ENCODE measurements at places on chromosomes 3 and 15.
A peak's percentile ranks its signal among the peaks of the same experiment; 100 is the strongest.

DNA sequence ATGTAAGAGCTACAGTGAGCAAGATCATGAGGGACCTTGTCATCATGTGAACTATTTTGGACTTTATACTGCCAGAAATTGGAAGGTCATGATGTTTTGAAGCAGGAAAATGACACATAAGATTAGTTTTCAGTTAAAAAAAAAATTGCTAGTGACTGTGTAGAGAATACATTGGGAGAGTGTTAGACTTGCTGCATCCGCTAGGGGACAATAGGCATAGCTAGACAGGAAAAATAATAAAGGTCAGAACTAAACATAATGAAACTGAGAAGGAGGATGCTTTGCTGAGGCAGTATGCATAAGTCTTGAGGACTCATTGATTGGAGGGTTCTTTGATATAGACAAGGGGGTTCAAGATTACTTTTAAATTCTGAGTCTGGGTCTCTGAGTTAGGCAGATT lies 275.8 kb upstream of the KCNH8 start:
- DNase-seq: no peak

GRCh38 chr3:188171682-188172467 lies 17.9 kb downstream of the LPP start:
- DNase-seq: no peak

DNA sequence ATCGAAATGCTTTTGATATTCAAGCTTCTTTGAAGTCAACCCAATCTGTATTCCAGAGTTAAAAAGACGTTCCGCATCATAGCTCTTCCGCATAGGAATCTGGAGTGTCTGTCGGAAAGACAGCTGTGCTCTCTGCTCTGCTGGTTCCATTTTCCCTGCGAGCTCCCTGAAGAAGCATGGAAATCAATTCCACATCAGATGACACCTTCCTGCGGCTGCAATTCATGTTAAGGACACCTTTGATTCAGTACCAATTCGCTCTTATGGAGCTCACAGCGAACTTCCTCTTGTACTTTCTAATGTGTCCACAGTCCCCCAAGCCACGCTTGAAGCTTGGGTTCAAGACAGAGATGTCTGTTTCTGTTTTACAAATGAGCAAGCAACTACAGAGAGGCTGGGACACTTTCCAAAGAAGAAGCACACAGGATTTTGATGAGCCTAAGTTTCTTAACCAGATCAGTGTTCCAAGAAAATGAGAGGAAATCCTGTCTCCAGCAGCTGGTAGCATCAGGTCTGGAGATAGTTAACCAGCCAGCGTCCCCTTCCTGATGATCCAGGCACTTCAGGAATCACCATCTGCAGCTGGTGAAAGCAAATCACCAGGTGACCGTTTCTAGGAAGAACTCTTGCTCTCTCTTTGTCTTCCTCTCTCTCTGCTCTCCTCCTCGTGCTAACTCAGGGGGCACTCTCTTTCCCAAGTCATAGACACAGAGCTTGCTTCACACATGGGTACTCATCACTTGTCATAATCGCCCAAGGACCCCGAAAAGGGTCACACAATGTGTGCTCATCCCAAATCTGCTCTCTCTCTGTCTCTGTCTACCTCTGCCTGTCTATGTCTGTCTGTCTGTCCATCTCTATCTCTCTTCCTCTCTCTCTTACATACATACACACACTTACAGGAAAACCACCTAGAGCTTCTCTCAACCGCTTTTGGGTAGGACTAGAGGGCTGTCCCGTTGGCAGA lies 281.8 kb downstream of the FAM43A start:
- no peak for DNase-seq

DNA sequence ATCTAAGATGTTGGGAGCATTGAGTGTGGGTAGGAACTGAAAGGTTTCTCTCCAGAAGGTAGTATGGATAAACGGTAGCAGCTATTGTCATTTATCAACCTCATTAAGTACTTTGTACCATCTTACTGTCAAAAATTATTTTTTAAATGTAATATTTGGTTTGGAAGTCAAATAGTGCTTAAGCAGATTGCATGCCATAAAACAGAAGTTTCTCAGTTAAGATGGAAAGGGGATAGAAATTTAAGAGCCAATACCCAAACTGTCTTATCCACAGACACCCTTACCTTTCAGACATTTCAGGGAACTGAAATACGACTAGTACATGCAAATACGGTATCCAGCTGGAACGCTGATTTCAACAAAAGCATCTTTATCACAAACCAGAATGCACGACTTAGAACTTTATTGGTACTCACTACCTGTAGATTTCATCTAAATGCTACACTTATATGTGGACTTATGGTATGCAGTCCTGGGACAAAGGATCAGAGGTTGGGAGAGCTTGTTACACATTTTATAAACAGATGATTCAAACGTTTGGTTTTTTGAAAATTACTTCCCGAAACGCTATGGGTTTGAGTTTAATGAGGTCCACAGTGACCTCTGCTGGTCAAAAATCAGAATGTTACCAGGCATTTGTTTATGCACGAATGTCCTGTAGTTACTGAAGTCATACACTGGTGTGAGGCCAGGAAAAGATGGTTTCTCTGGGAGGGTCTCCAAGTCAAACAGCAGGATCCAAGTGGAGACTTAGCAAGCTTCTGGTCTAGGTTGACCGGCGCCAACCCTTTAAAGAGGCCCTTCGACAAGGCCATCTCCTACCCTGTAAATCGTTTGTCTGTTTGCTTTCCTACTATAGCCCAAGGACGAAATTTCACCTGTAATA lies 45.7 kb upstream of the DUT start:
- DNase-seq: peak; percentile 84

DNA sequence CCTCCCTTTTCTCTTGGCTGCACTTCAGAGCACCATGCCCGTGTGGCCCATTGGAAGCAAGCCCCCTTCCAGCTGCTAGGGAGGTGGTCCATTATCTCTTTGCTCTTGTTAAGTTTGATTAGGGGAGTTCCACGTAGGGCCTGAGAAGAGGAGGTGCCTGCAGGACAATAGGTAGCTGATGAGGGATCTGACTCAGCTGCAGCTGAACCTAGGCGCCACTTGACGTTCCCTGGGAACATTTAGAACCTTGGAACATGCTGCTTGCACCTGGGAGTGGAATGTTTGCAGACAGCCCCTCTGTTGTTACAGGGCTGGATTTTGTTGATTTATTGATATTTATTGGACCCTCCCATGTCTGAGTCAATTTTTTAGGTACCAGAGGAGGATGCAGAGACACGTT lies 4.7 kb downstream of the SMAD3 start:
- DNase-seq: no peak

- no peak for DNase-seq
Observed at GRCh38 chr3:160403028-160403545, 3.6 kb downstream of the SMC4 start.

DNA sequence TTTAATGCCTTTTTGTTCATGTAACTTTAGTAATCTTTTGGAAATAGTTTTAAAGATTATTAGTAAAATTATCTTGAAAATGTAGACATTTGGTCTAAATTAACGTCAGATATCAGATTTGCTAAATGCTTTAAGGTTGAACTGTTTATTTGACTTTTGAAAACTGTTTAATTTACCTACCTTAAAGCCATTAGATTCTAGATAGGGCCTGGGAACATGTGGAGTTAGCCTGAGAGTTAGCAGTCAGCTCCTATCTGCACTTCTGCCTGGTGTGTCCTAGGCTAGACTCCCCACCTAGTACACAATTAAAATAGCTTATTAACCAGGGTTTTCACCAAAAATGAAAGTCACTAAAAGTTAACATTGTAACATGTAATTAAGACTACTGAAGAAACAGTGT lies 53.7 kb upstream of the CFAP20DC start:
- DNase-seq: no peak

GRCh38 chr15:85742186-85742821 lies 52.4 kb downstream of the KLHL25 start:
- peak; percentile 34 for DNase-seq

DNA sequence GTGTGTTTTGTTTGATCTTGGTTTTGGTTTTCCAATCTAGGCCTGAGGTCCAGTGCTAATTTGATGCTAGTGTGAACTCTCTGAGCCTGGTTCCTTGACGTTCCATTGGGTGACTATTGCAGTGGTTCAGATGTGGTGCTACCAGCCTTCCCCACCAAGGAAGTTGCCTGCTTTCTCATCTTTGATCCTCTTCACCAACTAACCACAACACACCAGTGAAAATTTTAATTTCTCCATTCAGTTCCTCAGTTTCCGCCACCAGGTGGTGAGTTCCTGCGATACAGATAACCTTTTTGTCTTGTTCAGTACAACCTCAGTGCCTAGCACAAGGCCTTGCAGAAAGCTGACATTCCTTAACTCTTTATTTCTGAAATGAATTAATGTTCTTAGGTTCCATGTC lies 337.4 kb upstream of the TPRG1 start:
- DNase-seq: no peak

DNA sequence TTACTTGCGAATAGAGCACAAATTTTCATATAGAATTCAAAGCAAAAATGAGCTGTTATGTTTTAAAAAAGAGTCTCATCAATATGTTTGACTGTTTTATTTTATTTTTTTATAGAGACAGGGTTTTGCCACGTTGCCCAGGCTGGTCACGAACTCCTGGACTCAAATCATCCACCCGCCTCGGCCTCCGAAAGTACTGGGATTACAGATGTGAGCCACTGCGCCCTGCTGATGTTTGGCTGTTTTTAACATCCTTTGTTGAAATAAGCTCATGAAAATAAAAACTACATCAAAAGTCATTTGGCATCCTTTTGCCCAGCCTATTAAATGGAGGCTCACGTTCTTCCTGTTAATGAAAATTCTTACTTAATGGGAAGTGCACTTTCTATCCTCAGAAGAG lies 154.7 kb downstream of the ATP10A start:
- no peak for DNase-seq
